Right kidney (tissue), 9 donors: ENCODE measurements at places on chromosomes 3 and 15.

DNA sequence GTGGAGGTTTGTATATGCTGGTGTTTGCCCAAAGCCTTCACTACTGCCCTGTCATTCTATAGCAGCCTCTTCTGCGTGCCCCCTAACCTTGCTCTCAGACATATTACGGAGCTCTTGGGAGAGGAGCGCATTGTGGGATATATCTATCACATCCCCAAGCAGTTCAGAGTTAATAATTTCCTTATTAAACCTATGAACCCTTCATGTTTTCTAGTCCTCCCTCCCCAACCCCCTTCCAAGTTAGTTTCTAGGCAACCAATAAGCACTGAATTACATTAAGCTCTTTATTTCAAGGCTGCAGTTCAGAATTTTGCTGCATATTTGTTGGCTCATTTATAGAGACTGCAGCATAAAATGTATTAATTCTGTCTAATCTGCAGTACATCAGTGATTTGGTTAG, 57.3 kb upstream of the GRM7 start:
- no peak for DNase-seq

- no peak for DNase-seq
Measured at GRCh38 chr3:23402728-23403492, 199.8 kb downstream of the UBE2E2 start.

GRCh38 chr3:177104299-177104992, 92.8 kb downstream of the TBL1XR1 start:
- DNase-seq, result no peak

DNA sequence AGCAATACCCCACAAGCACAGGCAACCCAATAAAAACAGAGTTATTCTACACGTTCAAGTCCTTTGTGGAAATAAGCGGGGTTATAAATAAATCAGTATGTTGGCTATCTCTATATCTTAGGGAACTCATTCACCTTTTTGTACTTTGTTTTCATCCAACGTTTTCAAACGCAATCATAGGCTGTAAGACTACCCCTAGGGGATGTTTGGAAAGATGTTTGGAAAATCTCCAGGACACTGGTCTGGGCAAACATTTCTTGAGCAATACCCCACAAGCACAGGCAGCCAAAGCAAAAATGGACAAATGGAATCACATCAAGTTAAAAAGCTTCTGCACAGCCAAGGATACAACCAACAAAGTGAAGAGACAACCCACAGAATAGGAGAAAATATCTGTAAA, 70.1 kb downstream of the CLDN11 start:
- DNase-seq, result no peak

DNA sequence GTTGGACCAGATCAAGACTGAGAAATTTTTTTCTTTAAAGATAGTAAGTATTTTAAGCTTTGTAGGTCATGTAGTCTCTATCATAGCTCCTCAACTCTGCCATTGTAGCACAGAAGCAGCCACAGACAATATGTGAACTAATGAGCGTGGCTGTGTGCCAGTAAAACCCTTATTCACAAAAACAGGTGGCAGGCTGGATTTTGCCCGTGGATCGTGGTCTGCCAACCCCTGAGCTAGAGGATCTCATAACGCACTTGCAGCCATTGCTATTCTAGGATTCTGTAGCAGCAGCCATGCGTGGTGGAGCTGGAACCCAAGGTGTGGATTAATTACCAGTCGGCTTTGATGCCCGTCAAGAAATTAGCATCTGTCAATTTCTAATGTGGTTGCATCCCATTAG, 68.7 kb upstream of the PLXNA1 start:
- no peak for DNase-seq

GRCh38 chr3:111761309-111761795, 97.7 kb upstream of the PHLDB2 start:
- no peak for DNase-seq

- DNase-seq, result no peak
Measured at GRCh38 chr3:59213860-59214259, 164.0 kb upstream of the CFAP20DC start.

DNA sequence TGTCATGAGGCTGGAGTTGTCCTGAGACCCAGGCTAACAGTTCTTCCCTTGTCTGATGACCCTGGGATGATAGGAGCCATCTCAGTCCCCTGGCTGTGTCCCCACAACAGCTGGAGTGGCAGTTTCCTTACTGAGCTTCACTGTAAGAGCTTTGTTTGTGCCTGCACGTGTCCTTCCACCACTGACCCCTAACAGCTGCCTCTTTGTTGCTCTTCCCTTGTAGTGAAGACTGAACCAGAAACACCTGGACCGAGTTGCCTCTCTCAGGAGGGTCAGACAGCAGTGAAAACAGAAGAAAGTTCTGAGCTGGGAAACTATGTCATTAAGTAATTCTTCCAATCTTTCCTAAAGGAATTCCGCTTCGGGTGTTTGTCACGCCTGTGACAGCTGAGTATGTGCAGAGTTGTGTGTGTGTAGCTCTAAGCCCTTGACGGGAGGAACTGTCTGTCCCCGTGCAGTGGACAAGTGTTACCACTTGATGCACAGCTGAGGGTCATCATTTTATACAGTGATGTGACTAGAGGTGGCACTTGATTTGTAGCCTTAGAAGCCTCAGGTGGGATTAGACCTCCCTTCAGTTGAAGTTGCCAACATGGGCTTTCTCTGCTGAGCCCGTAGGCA, 25.0 kb downstream of the MAP6D1 start:
- DNase-seq, result no peak
